HFFc6 (cell line): ENCODE measurements at places on chromosomes 6 and 20. TPM values are rescaled to one million over a fixed set of nuclear protein-coding genes. Genes with fewer than 3 reads are reported as not detected.
A peak's percentile ranks its signal among the peaks of the same experiment; 100 is the strongest.

- no peak for DNase-seq
Measured at GRCh38 chr6:151128763-151129370, 110.9 kb upstream of the AKAP12 start.

Gene PACRG
- total RNA-seq = not detected in 3 replicates

Gene PNLDC1
- not detected in 3 replicates for total RNA-seq

GRCh38 chr6:19781269-19781668, 55.9 kb upstream of the ID4 start:
- DNase-seq = no peak

Gene TRAPPC3L
- total RNA-seq = 0.30 to 0.40 TPM in 2 of 3 replicates, not detected in the other

Gene GRIK2
- total RNA-seq = 25.0 to 32.0 TPM (median 30.3 TPM) in 3 replicates

DNA sequence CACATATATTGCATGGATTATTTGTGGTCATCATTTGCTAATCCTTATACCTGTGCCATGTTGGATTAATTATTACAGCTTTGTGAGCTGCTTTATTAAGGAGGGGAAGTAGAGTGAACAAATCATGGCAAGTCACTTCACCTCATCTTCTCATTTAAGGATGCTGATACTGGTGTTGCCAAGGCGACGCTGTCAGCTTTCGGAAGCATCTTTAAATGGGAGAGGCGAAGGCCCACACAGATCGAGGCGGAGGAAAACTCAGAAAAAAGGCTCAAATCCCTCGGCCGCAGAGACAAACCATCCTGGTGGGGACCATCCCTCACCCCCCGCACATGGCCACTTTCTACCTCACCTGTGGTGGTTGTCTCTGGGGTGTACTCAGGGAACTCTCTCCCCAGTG, 34.8 kb downstream of the FAM110A start:
- DNase-seq = no peak

DNA sequence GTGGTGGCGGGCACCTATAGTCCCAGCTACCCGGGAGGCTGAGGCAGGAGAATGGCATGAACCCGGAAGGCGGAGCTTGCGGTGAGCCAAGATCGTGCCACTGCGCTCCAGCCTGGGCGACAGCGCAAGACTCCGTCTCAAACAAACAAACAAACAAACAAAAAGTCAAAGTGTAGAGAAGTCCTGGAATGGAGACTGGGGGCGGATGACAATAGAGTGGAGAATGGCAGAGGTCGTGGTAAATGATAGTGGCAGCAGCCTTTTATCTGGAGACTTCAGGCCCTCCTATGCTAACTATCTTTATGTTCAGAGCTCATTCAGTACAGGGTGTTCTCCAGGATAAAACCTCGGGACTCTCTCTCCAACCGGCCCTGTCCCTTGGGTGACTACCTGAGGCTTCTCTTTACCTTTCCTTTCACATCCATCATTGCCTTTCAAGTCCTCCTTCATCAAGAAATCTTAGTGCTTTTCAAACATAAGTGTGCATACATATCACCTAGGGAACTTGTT, 1.4 kb upstream of the FKBPL start:
- DNase-seq = no peak

Gene PPP1R3G
- 0.56 to 1.6 TPM (median 0.86 TPM) in 3 replicates for total RNA-seq

DNA sequence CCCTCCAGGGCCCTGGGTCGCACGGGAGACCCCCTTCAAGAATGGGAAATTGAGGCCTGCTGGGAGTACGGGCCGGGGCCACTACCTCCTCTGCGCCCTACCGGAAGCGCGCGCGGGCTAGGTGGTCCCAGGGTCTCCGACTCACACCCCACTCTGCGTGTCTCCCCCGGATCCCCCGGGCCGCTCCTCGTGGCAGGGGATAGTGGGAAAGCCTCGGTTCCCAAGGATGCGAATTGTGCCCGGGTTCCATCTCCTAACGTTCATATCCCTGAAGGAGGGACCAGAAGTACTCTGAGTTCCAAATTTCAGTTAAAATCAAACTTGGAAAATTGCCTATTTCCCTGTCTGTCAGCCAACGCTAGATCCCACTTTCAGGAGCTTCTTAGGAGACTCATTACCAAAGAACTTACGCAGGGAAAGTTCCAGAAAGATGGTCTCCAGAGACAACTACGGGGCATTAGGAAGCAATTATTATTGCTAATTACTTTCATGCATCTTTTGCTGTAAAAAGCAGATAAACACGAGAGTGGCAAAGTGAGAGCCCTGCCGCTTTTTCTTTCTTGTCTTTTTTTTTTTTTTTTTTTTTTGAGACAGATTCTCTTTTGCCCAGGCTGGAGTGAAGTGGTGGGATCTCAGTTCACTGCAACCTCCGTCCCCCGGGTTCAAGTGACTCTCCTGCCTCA, 858 bp downstream of the FAM83D start:
- DNase-seq = peak; percentile 40

DNA sequence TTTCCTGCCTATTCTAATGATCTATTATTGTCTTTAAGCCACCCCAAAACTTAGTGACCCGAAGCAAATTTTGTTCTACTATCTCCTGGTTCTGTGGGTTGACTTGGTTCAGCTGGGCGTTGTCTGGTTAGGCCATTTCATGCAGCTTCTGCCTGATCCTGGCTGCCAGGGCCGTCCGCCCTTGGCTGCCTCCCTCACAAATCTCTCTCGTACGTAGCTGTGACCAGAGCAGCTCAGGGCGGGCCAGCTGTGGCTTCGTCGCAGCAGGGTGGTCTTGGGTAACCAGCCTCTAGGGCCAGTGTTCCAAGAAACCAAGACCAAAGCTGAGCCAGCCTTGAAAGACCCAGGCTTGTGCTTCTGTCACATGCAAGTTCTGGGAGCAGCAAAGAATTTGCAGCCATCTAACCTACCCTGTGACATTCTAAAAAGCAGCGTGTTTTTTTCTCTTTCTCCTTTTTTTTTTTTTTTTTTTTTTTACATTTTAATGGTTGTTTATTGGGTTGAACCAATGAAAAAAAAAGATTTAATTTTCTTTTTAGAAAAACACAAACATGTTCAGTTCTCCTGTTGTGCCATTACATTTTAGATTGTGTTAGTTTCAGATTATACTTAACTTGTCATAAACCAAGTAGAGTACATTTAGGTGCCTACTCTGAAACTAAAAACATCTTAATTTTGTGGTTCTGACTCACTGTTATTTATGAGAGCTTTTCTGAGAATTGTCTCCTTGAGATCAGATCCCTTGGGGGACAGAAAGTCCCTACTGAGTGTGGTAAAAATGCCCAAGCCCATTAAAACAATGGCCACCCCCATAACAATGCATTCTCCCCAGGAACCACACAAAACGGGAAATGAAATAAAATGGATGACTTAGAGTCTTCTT, 83.9 kb downstream of the ZDHHC14 start:
- no peak for DNase-seq

Gene BMP5
- not detected in 3 replicates for total RNA-seq

- no peak for DNase-seq
Measured at GRCh38 chr20:3802524-3803239, 6.6 kb downstream of the CDC25B start.

DNA sequence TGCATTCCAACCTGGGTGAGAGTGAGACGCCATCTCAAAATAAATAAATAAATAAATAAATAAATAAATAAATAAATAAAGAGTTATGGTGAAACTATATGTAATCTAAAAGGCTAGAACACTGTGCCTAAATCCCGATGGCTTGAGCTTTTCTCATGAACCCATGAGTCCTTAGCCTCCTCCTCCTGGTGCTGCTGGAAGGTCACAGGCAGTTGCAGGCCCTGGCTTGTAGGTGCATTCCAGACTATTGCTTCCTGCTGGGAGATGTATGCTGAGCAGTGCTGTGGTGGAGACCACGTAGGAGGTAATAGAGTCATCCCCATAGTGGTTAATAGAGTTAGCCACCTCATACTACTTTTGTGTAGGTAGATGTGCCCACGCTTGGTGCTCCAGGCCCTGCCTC, 12.5 kb downstream of the PTK7 start:
- no peak for DNase-seq

- no peak for DNase-seq
Measured at GRCh38 chr6:69827276-69827893, 30.6 kb upstream of the LMBRD1 start.

DNA sequence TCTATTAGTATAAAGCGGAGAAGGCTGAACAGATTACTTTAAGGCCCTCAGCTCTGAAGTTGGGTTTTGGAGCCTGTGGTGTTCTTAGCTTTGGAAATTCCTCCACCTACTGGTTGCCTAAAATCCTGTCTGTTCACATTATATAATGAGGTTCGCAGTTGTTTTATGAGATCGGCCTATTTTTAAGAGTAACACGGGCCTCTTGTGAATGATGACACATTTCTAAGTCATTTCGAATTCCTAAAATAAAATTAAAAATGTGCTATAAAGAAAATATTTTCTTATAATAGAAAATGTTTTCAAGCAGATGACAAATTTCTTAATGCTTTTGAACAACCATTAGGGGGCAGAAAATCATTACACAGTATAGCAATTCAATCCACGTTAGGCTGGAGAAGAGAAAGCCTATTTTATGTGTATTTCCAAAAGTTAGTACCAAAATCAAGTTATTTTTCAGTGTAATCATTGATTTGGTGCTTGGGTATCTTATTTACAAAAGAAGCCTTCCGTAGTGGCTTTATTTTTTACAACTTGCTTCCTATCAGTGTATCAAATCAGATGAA, 15.8 kb upstream of the FAM8A1 start:
- peak; percentile 78 for DNase-seq

DNA sequence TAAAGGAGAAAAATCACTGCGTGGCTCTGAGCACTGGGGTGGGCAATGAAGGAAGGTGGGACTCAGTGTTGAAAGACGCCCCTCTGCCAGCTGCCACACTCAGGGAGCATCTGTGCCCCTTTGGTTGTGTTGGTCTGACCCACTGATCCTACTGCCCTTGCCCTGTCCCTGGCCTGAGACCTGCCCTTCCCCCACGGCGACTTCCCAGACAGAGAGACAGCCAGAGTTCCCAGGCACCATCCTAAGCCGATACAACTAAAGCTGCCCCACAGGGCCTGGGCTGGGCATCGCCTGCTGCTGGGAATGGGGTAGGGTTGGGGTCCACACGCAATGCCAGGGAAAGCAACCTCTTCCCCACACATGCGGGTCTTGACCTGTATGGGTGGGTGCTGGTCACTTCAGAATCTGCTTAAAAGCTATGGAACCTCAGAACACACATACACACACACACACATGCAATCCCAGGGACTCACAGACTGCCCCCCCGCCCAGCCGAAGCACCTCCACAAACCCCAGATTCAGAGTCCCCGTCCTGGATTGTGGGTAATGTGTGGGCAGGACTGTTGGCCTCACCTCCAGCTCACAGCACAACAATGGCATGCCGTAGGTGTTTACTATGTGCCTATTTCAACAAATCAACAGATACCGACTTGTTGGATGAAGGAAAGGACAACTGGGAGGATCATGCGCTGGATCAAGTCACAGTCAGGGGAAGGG, 10.9 kb upstream of the SPDEF start:
- no peak for DNase-seq
